Activated CD8-positive, alpha-beta T cell treated with anti-CD3 and anti-CD28 coated beads, Interleukin-2, amount 10 ng/mL, durations not matched to agents 7 days and 5 days (primary cell): ENCODE measurements at places on chromosomes 4 and X.

- no peak for DNase-seq
These were observed 186.1 kb upstream of the PSAPL1 start for GRCh38 chr4:7620814-7621176.

GRCh38 chrX:148661035-148661434, 160.6 kb downstream of the AFF2 start:
- no peak for DNase-seq

GRCh38 chr4:92304121-92304520, 355 bp downstream of the GRID2 start:
- DNase-seq: no peak

- no peak for DNase-seq
These were observed 303.5 kb downstream of the ANKRD50 start for GRCh38 chr4:124409044-124409443.

GRCh38 chr4:58940167-58940566, 1830.0 kb upstream of the IGFBP7 start:
- no peak for DNase-seq

- no peak for DNase-seq
These were observed 94.1 kb upstream of the GALNT7 start for GRCh38 chr4:173074501-173074946.

DNA sequence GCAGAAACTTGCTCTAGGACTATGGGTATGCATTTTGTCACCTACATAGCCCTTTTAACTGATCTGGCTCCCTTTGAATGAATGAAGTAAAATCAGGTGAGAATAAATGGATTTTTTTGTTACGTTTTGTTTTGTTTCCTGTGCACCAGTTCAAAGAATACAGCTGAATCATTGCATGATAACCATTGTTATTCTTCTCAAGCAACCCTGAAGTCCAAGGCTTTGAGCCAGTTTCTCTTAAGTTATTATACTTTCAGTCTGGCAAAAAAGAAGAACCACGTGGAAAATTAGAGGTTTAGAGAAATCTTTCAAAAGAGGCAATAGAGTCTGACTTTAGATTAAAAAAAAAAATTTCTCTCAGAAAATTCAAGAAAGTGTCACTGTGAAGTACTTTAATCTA, 398.6 kb upstream of the TECRL start:
- DNase-seq: no peak

DNA sequence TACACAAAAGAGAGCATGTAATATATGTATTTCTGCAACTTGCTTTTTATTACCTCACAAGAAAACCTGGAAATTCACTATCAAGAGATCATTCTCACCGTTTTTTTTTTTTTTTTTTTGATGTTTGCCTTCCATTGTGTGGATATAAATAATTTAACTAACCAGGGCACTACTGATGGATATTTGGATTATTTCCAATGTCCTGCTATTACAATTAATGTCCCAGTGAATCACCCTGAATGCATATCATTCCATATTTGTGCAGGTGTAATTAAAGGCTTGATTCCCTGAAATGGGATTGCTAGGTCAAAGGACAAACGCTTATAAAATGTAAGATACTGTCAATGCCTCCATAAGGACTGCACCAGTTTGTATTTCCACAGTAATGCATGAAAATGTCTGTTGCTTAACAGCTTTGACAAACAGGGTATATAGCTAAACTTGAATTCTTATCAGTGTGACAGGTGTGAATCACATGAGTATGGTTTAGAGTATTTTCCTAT, 87.8 kb downstream of the NCAPG start:
- no peak for DNase-seq

- no peak for DNase-seq
These were observed 15.6 kb upstream of the DCHS2 start for GRCh38 chr4:154507156-154507555.

- DNase-seq: no peak
These were observed 60.5 kb downstream of the DTHD1 start for GRCh38 chr4:36341936-36342335.

DNA sequence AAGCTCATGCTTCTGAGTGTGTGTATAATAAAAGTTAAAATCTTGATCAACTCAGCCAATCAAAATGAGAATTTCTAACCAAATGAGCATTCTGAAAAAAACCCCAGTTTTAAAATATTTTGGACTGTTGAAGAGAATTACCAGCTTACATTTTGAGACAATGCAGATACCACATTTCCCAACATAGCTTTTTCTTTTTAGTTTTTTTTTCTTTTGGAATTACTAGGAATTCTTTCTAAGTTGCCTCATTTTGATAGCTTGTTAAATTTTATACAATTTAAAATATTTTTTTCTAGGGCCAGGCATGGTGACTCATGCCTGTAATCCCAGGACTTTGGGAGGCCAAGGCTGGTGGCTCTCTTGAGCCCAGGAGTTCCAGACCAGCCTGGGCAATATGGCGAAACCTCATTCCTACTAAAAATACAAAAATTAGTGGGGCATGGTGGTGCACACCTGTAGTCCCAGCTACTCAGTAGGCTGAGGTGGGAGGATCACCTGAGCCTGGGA, 2.2 kb downstream of the RP2 start:
- DNase-seq: no peak

GRCh38 chr4:99504804-99505502, 5.9 kb upstream of the C4orf17 start:
- DNase-seq: no peak
